ENCODE measurements at places on chromosomes 5 and 9.

DNA sequence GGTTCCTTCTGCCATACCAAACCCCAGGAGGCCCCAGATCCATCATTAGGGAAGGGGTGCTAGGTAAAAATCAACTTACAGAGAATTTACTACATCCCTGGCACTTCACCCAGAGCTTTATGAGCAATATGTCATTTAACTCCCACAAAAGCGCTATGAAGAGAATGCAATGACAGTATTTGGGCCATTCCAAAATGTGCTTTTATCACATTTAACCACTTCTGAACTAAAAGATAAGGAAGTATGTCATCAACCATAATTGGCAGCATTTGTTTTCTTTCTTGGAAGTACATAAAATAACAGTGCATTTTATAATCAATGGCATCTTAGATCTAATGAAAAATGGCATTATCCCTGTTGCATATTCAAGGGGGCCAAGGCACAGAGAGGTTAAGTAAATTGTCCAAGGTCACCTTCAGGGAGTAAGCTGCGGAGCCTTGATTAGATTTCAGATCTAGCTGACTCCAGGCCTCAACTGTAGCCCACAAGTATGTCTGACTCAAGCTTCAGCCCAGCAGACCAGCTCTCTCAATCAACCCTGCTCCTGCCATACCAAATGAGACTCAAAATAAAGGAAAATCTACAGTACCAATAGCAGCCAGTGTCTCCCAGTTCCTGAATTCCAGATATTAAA lies 16.5 kb downstream of the SH3TC2 start:
- no peak for DNase-seq

DNA sequence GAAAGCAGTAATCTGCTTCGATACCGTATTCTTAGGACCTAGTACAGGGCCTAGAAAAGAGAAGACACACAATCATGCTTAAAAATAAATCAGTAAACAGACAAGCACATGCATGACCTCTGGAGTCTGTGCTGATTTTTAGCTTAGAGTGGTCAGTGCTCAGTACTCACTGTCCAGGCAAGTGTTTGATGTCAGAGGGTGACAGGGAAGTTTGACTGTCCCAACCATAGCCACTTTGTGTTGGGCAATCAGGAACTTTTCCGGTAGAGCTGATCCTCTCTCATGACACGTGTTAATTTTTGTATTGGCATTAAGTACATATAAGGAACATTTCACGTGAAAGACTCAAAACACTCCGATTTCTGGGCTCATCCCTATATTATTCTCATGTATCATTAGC lies 464.7 kb upstream of the KLF4 start:
- no peak for DNase-seq

GRCh38 chr9:79129865-79130480 lies 441.8 kb upstream of the TLE4 start:
- peak; percentile 1 for DNase-seq

DNA sequence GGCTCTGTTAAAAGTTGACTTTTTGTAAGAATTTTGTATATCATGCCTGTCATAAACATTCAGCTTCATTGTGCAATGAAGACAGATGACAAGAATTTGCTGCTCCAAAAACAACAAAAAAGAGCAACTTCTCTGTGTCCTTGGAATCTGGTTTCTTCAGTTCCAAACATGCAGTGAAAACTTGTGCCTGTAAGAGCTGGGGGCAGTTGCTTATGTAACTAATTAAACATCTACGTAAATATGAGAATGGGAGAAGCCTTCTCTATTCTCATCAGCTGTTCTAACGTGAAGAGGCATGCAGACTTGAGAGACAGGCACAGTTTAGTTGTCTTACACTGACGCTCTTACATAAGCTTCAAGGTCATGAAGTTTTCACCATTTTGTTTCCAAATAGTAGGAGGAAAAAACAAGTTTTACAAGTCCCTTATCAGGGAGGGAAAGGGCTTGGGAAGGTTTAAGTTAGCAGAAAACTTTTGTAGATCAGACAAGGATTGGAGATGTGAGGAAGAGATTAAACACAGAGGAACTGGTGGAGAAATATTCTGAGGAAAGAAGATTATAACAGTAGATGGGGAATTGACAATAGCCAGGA lies 170.4 kb downstream of the RFK start:
- DNase-seq: no peak

DNA sequence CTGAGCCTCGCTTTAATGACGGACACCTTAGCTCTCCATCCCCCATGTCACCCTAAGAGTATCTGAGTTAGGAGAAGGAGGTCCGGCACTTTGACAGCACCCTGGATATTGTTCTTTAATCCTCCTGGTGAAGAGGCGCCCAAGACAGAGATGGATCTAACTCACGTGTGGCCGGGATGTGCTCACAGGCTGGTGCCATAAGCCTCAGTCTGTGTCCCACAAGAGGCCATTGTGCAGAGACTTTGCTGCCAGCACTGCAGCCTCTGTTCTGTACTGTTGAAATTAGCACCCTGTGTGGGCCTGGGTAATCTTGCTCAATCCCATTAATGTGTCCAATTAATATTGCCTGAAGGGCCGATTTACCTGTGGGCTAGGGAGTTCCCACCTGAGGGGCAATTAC lies 37.7 kb downstream of the NXNL2 start:
- no peak for DNase-seq

DNA sequence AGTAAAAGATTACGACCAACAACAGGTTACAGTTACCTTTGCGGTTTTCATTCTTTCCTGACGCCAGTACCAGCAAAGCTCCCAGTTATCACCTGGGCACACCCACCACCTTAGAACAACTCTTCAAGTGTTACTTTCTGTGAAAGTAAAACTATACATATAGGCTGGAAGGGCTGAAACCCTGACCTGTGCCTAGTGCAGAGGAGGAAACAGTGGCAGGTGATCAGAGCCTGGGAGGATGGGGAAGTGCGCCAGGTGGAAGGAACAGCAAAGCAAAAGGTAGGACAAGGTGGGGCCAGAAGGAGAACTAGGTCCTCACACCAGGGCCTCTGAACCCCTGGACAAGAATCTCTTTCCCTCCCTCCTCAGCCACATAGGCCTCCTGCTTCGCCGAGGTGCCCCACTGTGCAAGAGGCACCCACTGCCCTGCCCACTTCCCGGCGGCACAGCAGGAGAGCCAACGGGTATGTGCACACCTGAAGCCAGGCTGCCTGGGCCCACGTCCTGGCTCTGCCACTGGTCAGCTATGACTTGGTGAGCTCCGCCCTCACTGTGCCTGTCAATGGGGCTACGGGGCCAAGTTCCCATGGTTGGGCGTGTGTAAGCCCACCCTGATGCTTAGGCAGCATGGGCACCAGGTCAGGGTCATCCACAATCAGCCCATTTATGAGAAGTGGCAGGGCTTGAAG lies 26.9 kb downstream of the BICD2 start:
- no peak for DNase-seq

- no peak for DNase-seq
Measured at GRCh38 chr5:101482931-101483330, 579.8 kb upstream of the ST8SIA4 start.

GRCh38 chr5:180040287-180041214 lies 31.0 kb downstream of the RNF130 start:
- DNase-seq: no peak

- DNase-seq: peak; percentile 63
Measured at GRCh38 chr5:119275601-119276173, 80.1 kb upstream of the TNFAIP8 start.

DNA sequence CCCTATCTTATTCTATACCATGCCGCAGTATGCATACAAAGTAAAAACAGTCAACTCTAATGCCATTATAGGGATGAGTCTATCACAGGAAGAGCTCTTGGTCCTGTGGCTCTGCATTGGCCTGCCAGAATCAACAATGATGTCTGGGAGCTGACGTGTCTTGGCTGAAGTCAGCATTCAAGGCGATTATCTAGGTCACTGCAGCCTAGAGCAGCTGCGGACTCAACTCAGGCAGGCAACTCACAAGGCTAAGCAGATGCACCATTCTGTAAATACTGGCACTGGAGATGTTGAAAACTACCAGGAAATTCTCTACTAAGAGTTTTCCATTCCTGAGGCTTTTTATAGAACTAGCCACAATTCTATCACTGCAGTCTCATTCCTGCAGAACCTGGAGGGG lies 13.3 kb downstream of the SPATA9 start:
- DNase-seq: no peak

GRCh38 chr5:24904981-24905517 lies 260.3 kb upstream of the CDH10 start:
- no peak for DNase-seq

- DNase-seq: no peak
Measured at GRCh38 chr9:7123743-7124142, 366.0 kb downstream of the KDM4C start.

DNA sequence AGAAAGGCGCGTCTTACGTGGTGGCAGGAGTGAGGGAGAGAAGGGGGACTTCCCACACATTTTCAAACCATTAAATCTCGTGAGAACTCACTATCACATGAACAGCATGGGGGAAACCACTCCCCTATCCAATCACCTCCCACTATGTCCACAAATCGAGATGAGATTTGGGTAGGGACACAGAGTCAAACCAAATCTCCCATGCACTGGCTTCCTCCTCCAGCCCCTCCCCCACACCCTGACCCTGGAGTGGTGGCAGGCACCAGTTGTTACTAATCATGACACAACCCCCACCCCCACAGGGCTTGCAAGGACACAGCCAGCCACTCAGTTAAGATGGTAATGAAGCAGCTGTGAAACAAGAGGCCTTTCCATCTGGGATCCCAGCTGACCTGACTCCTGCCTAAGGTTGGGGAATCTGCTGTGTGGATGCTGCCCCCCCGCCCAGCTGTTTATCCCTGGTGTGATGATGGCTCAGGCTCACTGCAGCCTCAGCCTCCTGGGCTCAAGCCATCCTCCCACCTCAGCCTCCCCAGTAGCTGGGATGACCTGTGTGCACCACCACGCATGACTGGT lies 57.1 kb upstream of the FUBP3 start:
- no peak for DNase-seq

DNA sequence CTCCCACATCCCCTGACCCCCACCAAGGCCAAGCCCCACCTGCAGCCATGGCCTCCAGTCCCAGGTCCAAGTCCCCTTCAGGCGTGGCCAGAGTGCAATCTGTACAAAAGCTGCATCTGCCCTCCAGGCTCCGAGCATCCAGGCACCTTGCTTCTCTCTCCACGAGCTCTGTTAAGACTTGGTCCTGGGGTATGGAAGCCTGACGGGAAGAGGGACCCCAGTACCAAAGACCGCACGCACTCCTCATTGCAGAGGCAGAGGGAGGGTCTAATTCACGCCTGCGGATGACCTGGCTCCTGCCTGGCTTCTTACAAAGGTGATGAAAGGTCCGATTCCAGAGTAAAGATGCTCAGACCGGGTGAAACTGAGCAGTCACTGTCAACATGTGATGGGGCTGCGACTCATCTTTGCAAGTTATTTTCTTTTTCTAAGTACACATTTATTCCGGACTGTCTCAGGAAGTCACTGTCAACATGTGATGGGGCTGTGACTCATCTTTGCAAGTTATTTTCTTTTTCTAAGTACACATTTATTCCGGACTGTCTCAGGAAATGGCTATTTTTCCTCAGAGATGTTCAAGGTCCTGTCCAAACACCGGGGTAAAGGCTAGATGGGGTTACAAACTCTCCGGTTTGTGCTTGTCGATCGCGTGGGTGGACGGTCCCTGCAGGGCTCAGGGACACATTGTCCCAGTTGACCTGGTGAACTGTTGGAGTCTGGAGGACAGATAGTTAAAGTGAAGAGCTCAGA lies 252.0 kb upstream of the IRX4 start:
- no peak for DNase-seq

Measured in activated CD4-positive, alpha-beta T cell treated with anti-CD3 and anti-CD28 coated beads, Interleukin-2, Interleukin-4, amounts not matched to agents 100 ng/mL and 50 ng/mL, durations not matched to agents 16 hours and 8 hours (primary cell).